ENCODE measurements at places on chromosomes 4 and X. TPM values are rescaled to one million over a fixed set of nuclear protein-coding genes. Genes with fewer than 3 reads are reported as not detected.
A peak's percentile ranks its signal among the peaks of the same experiment; 100 is the strongest.

The EFHC2 gene
- total RNA-seq = 0.46 TPM

The FREM3 gene
- total RNA-seq = not detected

- no peaks in the 10 kb centered on the region for H3K36me3 ChIP-seq
- H3K4me3 ChIP-seq = no peak overlapping the region
- DNase-seq = no peak
- no peaks in the 10 kb centered on the region for H3K27me3 ChIP-seq
Measured at GRCh38 chr4:118954246-118954645, 65.6 kb downstream of the SYNPO2 start.

- no peak overlapping the region for H3K4me3 ChIP-seq
- no peak for DNase-seq
- no peaks in the 10 kb centered on the region for H3K36me3 ChIP-seq
- H3K27me3 ChIP-seq = peaks cover 6% of the 10 kb centered on the region
Measured at GRCh38 chr4:168784786-168785461, 225.1 kb downstream of the CBR4 start.

The MAGEA9B gene
- total RNA-seq = not detected

DNA sequence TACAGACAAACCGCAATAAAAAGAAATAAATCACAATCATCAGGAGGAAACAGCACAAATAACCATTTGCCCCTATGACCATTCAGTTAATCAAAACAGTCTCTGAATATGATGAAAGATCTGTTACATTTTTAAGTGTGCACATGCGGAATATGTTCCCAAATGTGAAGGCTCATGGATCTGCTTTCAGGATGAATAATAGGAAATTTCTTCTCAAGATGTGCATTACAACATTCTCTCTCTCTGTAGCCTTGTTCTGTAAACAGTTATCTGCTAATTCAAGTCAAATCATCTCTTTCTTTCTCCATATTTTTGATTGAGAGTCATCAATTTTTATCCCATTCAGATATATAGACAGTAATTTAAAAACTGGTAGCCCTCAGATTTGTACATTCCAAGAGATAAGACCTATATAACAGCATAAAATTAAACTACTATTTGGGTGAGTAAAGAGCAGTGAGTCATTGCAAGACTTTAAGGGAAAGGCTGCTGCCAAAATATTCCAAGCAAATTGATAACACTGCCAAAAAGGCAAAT is 433.9 kb upstream of the ATOH1 start:
- no peaks in the 10 kb centered on the region for H3K4me1 ChIP-seq
- no peak overlapping the region for H3K27ac ChIP-seq
- no peak for DNase-seq
- no peaks in the 10 kb centered on the region for H3K27me3 ChIP-seq
- no peaks in the 10 kb centered on the region for H3K36me3 ChIP-seq
- H3K4me3 ChIP-seq = no peak overlapping the region

GRCh38 chr4:138958519-138958918 is 57.1 kb upstream of the NOCT start:
- no peak overlapping the region for H3K27ac ChIP-seq
- H3K27me3 ChIP-seq = peaks cover 2% of the 10 kb centered on the region
- DNase-seq = no peak
- no peaks in the 10 kb centered on the region for H3K4me1 ChIP-seq

- DNase-seq = peak; percentile 61
- no peaks in the 10 kb centered on the region for H3K27me3 ChIP-seq
- no peaks in the 10 kb centered on the region for H3K36me3 ChIP-seq
- H3K27ac ChIP-seq = no peak overlapping the region
Measured at GRCh38 chrX:72245461-72246089, 6.7 kb upstream of the ERCC6L start.

- DNase-seq = peak; percentile 70
- no peaks in the 10 kb centered on the region for H3K27me3 ChIP-seq
- no peak overlapping the region for H3K4me3 ChIP-seq
- H3K36me3 ChIP-seq = peaks cover 24% of the 10 kb centered on the region
Measured at GRCh38 chr4:184688447-184688846, 38.9 kb downstream of the PRIMPOL start.

DNA sequence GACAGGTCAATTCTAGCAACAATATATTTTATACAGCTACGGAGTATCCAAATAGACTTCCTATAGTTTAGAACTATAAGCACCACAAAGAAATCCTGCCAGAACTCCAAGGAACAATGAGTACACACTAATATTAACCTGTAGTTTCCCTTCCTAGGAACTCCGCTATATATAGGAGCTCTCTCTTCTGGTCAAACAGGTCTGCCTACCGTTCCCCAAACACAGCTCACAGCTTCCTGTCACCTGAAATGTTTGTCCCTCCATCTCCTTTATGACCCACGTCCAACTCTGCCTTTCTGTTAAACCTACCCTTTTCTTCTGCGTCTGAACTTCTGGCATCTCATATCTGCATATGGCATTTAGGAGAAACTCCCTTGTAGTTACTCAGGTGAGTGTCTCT is 10.5 kb upstream of the GJB1 start:
- DNase-seq = no peak
- H3K36me3 ChIP-seq = no peaks in the 10 kb centered on the region
- H3K4me3 ChIP-seq = no peak overlapping the region
- H3K27me3 ChIP-seq = no peaks in the 10 kb centered on the region

GRCh38 chrX:9498236-9498635 is 33.4 kb downstream of the TBL1X start:
- DNase-seq = no peak
- H3K36me3 ChIP-seq = peaks cover 20% of the 10 kb centered on the region
- peaks cover 7% of the 10 kb centered on the region for H3K4me1 ChIP-seq
- H3K4me3 ChIP-seq = no peak overlapping the region
- H3K27ac ChIP-seq = no peak overlapping the region

- DNase-seq = no peak
- H3K36me3 ChIP-seq = no peaks in the 10 kb centered on the region
- no peaks in the 10 kb centered on the region for H3K27me3 ChIP-seq
- H3K4me1 ChIP-seq = peaks cover 5% of the 10 kb centered on the region
- H3K27ac ChIP-seq = no peak overlapping the region
Measured at GRCh38 chrX:153474266-153474665, 3.9 kb upstream of the HAUS7 start.

The CT47B1 gene
- not detected for total RNA-seq

- no peaks in the 10 kb centered on the region for H3K27me3 ChIP-seq
- no peaks in the 10 kb centered on the region for H3K36me3 ChIP-seq
- no peak for DNase-seq
- H3K27ac ChIP-seq = no peak overlapping the region
Measured at GRCh38 chrX:30607155-30607554, 29.6 kb upstream of the TASL start.

Data from activated CD4-positive, alpha-beta T cell treated with anti-CD3 and anti-CD28 coated beads for 36 hours (primary cell).